ENCODE measurements at places on chromosomes 4 and X.

- DNase-seq: no peak
These were observed 184.4 kb upstream of the CASK start for GRCh38 chrX:42107495-42108488.

DNA sequence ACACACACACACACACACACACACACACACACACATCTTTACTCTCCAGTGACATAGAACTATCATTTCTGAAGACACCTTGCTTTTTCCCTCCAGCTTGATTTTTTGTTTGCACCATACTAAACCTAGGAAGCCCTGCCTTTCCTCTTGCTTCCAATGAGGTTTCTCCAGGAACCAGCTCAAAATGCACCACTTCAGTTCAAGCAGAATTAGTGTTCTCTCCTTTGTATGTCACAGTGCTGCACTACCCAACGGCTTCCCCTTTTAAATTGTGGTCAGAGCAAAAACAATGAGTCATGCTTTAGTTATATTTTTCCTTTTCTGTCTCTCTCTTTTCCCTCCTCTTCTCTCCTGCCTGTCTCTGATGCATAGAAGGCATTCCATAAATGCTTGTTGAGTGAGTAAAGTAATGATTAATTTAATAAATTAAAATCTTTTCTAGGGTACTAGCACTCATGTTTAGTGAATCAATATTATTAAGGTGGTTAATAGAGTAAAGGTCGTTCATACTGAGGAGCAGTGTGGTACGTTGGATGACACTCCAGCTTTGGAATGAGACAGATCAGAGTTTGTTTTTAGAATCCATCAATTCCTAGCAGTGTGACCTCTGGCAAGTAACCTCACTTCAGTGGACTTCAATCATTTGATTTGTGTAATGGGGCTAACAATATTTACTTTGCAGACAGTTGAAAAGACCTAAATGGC lies 5.9 kb downstream of the RTL3 start:
- no peak for DNase-seq

DNA sequence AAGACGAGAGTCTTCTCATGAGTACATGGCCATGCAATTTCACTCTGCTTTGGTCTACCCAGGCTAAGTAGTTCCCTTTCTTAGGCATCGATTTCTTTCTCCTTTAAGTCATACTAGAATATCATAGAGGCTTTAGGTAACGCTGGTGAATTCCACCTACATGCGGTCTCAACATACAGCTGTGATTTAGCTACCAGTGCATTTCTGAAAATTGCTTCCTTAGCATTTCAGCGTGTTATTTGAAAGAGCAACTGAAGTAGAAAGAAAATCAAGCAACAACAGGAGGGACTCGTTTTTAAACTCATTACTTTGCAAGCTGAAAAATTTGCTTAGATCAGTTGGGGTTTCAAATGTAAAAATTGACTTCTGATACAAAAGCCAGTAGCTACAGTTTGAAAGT lies 48.1 kb upstream of the RASGEF1B start:
- no peak for DNase-seq

DNA sequence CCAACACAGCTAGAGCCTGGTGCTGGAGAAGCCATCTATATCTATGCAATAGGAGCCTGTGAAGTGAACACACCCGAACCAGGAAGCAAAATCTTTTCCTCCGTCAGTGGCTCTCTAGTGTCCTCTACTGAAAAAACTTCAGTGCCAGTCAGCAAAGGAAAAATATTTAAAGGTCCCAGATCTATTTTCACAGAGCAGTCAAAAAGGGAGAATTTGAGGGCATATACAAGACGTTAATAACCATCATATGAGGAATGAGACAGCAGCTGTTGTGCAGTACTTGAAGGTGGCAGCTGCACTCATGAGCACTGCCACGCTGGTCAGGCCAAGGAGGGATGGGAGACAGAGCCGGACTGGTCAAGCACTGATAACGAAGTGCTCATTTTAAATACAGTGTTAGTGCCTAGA lies 14.4 kb downstream of the MCUB start:
- DNase-seq: no peak

GRCh38 chr4:76987685-76988084 lies 38.1 kb downstream of the SEPTIN11 start:
- DNase-seq: no peak

GRCh38 chr4:2338754-2339457 lies 77.0 kb upstream of the MXD4 start:
- DNase-seq: no peak

DNA sequence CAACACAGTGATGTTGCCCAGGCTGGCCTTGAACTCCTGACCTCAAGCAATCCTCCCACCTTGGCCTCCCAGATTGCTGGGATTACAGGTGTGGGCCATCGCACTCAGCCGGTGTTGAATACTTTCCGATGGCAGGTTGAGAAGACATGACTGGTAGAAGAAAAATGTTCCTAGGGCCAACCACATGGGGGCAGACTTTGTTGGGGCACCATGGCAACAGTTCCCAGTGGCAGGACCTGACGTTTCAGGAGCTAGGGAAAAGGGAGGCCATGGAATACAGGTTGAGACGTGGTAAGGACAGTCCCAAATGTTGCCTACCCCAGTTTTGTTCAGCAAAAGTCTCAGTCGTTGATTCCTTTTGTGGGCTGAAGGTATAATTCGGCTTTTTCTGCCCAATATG lies 134.6 kb downstream of the ASMT start:
- no peak for DNase-seq

- no peak for DNase-seq
These were observed 869.1 kb upstream of the GRID2 start for GRCh38 chr4:91434631-91435030.

DNA sequence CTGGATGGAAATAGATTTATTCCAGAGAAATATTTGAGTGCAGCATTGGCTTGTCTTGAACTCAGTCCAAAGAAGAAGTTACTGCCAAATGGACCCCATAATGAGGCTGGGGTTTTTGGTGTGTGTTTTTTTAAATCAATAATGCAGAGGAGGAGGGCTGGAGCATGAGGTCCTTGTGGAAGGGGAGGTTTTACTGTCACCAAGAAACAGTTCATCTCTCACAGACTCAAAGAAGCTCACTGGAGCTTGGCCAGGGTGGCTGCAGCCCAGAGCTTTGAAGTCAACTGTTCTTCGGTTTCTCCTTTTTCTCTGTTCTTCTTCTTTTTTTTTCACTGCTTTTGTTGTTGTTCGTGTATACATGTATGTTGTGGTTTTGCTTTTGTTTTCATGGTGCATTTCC lies 377.7 kb downstream of the FBXW7 start:
- DNase-seq: no peak

GRCh38 chr4:188107931-188108843 lies 1.2 kb downstream of the TRIML2 start:
- no peak for DNase-seq

DNA sequence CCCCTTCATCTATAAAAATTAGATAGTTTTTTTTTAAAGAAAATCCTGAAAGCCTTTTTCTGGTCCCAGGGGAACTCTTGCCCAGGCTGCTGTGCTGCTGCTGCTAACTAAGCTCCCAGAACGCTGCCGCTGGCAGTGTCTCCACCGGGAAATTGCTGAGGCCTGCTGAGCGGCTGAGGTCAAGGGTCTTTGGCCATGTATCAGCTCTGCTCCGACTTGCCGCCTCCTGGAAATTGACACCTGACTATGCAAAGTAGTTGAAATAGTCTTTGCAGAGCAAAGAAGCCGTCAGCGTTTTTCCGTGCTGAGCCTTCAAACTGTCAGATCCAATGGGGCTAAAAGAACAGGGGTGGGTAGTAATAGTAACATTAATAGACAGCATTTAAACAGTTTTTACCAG lies 839 bp downstream of the QDPR start:
- no peak for DNase-seq

- DNase-seq: no peak
These were observed 25.2 kb upstream of the NPFFR2 start for GRCh38 chr4:72006586-72006985.

DNA sequence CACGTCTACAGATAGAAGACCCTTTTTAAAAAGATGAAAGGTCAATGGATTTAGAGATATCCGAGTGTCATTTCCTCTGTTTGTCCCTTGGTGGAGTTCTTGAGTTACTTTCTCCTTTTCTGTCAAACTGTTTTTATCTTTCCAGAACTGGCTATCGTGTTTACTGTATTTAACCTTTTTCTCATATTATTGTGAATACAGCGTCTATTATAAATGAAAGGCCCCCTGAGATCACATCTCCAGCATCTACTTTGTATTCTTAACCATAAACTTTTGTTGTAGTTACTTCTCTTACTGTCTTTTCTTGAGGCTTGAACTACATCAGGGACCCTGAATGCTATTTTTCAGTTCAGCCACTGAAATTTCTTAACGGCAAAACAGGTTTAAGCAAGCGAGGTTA lies 4.0 kb upstream of the PCDH7 start:
- no peak for DNase-seq

DNA sequence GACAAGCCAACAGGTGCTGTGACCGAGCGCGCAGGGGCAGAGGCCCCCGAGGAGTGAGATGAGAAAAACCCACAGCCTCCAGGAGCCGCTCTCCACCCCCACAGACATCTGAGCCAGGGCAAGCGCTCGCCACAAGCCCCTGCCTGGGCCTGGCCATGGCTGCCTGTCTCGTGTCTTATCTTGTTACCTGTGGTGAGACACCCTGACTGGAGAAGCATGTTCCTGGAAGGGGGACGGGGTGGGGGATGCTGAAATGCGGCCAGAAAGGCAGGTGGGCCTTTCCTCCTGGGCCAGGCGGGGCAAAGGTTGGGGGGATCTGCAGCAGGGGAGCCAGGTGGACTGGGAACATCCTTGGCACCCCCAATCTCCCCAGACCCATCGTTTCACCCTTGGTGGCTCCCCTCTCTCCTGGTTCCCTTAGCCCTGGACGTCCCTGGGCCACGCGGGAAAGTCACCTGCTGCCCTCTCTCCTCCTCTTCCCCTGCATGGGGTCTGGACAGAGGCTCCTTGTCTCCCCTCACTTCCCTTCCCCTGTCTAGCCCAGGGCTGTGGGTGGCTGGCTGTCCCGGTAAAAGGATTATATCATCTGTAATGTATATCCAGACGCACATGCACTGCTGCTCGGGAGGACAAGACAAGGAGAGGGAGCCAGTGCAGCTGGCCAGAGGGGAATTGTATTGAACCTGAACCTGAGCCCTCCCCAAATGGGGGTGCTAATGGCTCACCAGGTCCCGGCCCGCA lies 8.4 kb upstream of the DUSP9 start:
- no peak for DNase-seq

- DNase-seq: no peak
These were observed 17.5 kb downstream of the MTHFD2L start for GRCh38 chr4:74175379-74175778.

DNA sequence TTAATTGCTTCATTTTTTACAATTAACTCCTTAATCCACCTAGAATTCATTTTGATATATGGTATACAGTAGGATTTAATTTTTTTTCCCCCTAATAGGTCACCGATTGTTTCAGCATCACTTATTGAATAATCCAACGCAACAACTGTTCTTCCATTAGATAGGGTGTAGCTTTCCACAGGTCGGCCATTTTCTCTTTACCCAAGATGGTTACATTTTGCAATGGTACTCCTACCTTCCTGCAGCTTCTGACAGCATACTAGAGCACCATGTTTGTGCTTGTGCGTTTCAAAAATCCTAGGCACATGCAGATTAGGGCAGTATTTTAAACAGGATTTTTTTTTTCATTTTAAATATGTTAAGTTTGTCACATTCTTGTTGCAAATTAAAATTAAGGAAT lies 2.3 kb downstream of the LINC00632 start:
- DNase-seq: no peak

GRCh38 chr4:154329939-154330338 lies 161.7 kb downstream of the DCHS2 start:
- DNase-seq: no peak

DNA sequence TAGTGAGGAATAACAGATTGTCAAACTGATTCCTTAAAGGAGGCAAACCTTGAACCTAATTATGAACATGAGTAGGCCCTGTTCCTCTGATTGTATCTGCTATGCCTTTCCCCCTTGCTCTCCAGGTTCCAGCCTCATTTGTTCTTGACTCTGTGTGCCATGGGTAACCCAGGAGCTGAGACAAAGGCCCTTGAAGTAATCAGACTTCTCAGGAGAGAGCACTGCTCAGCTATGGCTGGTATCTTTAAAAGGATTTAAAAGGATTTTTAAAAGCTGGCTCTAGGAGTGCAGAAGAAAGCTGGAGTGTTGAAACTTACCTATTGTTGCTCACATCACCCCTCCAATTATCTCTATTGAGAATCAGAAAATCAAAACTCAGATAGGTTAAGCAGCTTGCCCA lies 1565.5 kb upstream of the AGA start:
- DNase-seq: no peak

GRCh38 chr4:8274765-8275547 lies 5.4 kb downstream of the HTRA3 start:
- no peak for DNase-seq

DNA sequence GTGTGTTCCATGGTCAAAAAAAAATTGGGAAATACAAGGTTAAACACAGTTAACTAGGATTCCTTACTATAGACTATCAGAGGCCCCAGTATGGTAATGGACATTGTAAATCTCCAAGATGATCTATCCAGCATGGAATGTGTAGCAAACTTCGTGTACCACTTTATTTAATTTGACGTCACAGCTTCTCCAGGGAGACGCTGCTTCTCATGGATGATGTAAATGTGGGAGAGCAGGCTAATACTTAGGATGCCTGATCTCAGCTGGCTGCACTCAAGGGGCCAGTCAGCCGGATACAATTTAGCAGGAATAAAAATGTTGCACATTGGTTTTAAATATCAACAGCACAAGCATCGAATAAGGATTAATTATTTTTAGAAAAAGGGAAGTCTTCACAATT lies 111.7 kb upstream of the HPF1 start:
- DNase-seq: no peak

GRCh38 chr4:5772528-5773270 lies 61.7 kb downstream of the EVC start:
- no peak for DNase-seq

- no peak for DNase-seq
These were observed 169.4 kb downstream of the MGST2 start for GRCh38 chr4:139834981-139835391.

GRCh38 chr4:8722556-8722955 lies 130.0 kb downstream of the CPZ start:
- no peak for DNase-seq

- no peak for DNase-seq
These were observed 110.6 kb downstream of the REPS2 start for GRCh38 chrX:17056868-17057608.

DNA sequence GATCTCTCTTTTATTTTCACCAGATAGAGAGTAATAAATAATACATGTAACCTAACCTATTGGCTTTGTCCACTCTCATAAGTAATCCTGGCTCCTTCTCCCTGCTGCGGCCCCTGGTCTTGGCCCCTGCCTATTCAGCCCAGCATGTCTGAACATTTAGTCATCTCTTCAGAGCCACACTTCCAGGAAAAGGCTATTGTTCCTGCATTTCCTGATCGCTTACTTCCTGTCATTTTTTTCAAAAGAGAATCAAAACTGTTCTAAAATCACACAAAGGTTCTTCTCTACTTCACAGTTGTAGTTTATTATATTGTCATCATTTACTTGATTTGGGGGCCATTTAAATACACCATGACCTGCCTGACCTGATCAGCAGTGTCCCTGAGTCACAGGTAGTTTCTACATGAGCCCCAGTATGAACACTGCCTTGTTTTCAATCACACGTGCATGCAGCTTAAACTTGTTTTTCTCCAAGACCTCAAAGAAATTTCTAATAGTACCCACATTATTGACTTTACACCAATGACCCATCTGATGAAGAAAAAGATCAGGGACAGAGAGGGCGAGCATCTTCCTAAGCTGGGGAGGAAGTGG lies 47.4 kb upstream of the KDR start:
- DNase-seq: no peak

All from stimulated activated CD8-positive, alpha-beta memory T cell treated with anti-CD3 and anti-CD28 coated beads, Interleukin-4, amount 100 ng/mL, for 24 hours (primary cell).